ENCODE measurements at places on chromosomes 1 and 21.

DNA sequence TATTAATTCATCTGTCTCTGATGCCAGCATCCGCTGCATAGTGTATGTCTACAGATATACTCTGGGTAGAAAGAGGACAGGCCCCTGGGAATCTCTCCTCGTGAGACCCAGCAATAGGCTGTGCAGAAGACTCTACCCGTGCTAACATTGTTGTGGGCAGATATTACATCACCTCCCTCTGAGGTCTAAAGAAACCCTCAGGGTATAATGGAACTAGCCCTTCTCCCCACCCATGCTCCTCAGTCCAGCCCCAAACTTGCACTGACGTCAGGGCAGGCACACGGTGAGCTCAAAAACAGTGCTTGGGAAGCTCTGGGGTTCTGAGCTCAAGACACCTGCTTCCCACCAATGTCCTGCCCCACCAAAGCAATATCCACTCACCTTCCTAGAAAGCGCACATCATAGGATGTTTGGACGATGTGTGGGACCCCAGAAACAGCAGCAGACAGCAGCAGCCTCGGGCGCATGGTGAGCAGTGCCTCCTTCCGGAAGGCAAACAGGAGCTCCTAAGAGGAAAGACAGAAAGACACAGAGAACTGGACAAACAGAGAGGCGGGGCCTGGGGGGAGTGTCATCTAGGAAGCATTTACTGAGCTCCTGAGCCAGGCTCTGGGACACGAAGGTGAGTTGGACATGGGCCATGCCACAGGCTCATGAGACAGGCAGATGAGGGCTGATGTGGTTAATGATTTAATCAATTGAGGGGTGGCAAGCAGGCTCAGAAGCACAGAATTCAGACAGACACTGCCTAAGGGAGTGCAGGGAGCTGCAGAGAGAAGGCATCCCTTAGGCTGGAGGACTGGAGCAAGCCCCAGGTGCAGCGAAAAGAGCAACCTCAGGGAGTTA lies 4.8 kb downstream of the OVGP1 start:
- no peak for DNase-seq

GRCh38 chr1:203954293-203954692 lies 92.9 kb downstream of the SNRPE start:
- no peak for DNase-seq

- peak; percentile 77 for DNase-seq
These were observed 26.4 kb downstream of the FOXO6 start for GRCh38 chr1:41387667-41388091.

DNA sequence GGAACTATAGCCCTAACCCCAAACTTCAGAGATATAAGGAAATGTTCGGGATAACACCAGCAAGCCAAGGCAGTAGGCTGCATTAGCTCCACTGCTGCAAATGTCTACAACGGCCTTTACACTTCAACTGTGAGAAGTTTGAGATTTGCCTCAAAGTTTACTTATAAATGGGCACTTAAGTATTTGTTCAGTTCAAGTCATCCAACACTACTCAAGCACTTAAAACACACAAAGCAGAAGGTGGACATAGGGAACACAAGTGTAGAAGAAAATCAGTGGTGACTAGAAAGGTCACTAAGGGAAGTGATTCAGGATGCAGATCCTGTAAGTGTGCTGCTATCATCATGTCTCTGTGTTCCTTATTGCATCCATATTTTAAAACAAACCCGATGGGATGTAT lies 220.6 kb downstream of the SLC45A1 start:
- DNase-seq: no peak

- no peak for DNase-seq
These were observed 42.6 kb upstream of the CTPS1 start for GRCh38 chr1:40936931-40937339.

DNA sequence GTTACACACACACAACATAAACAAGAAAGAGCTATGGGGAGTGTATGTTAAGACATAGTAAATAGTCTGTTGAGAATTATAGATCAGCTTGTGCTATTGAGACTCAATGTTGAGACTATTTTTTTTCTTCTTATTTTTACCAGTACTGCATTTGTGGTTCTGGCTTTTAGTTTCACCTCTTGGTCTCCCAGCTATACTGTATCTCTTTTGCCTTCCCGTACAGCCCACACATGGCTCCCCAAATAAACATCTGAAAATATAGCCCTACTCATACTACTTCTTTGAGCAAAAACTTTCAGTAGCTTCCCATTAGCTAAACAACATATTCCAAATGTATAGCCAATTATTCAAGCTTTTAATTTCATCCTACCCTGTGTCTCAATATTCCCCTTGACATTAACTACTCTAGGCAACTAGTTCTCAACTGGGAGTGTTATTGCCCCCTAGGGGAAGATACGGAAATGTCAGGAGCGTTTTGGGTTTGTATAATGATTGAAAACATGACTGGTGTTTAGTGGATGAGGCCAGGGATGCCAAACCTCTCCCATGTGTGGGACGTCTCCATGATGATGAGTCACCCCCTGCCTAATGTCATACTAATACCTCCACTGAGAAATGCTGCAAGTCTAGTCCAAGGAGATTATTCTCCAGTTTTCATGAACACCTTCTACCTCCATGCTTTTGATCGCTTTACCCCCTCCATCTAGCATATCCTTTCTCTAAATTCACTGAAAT lies 6.8 kb downstream of the RPE65 start:
- peak; percentile 61 for DNase-seq
